Right renal cortex interstitium (tissue), 3 donors: ENCODE measurements at places on chromosomes 5 and 9.

- DNase-seq = no peak
Observed at GRCh38 chr9:36207016-36207415, 16.3 kb downstream of the CLTA start.

- no peak for DNase-seq
Observed at GRCh38 chr9:108259917-108260675, 595.7 kb downstream of the ACTL7B start.

DNA sequence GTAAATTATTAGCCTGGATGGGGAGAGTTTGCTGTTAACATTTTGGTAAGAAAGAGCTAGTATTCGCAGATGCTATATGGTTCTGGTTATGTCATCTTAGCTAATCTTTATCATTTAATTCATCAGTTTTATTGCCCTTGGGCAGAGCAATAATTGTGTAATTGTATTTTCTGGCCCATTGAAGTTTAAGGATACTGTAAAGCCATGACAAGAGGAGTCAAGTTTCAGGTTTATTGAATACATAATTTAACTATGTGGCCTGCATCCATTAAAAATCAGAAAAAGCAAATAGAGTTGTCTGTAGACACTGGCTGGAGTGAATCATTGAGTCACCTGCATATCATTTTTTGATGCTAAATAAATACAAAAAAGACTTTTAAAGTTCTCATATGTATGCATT is 255.8 kb downstream of the PRELID2 start:
- no peak for DNase-seq

DNA sequence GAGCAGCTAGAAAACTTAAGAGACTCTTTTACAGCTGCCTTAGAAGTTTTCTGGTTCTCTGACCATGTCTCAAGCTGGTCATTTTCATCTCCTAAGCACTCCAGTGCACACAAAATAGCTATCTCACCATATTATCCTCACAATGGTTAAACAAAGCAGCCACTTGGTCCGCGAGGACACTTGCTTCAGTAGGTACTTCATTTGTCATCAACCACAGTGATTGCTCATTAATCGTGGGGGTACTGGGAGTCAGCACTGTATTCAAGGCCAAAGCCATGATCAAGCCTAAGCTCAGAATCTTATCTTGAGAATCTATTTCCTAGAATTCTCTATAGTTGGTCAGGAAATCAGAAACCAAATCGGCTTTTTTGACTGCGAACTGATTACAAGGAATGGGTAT is 2.9 kb downstream of the ARL14EPL start:
- DNase-seq = no peak

DNA sequence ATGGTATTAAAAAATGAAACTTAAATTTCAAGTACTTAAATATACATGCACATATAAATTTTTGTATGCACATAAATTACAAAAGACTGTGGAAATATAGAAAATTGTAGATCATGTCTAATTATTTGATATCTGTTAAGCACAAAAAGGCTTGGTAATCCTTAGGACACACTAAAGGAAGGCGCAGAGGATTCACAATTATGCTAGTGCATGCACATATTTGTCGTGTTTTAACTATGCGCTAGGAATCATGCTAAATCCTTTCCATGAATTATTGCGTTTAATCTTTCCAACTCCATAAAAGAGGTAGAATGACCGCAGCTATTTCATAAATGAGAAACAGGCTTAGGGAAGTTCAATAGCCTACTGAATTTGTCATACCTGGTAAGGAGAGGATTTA is 244.1 kb upstream of the ITGA1 start:
- no peak for DNase-seq

- no peak for DNase-seq
Observed at GRCh38 chr5:39025456-39025855, 48.7 kb downstream of the RICTOR start.

GRCh38 chr5:68968429-68968828 is 125.4 kb upstream of the SLC30A5 start:
- DNase-seq = no peak

GRCh38 chr9:98410185-98410697 is 154.8 kb upstream of the TBC1D2 start:
- DNase-seq = no peak

GRCh38 chr5:67102708-67103107 is 93.9 kb downstream of the CD180 start:
- DNase-seq = no peak

GRCh38 chr5:75885321-75885720 is 168.1 kb upstream of the POC5 start:
- no peak for DNase-seq

- no peak for DNase-seq
Observed at GRCh38 chr5:65203746-65204145, 278.0 kb downstream of the ADAMTS6 start.

- no peak for DNase-seq
Observed at GRCh38 chr5:178304761-178305645, 72.4 kb upstream of the PHYKPL start.

GRCh38 chr9:133189826-133190225 is 19.2 kb downstream of the OBP2B start:
- DNase-seq = no peak

GRCh38 chr5:1494780-1495524 is 28.8 kb downstream of the LPCAT1 start:
- DNase-seq = no peak

GRCh38 chr5:1536322-1536845 is 12.6 kb upstream of the LPCAT1 start:
- DNase-seq = no peak

- DNase-seq = no peak
Observed at GRCh38 chr5:107451028-107451427, 219.7 kb downstream of the EFNA5 start.

- no peak for DNase-seq
Observed at GRCh38 chr5:15241216-15241821, 258.7 kb upstream of the FBXL7 start.

DNA sequence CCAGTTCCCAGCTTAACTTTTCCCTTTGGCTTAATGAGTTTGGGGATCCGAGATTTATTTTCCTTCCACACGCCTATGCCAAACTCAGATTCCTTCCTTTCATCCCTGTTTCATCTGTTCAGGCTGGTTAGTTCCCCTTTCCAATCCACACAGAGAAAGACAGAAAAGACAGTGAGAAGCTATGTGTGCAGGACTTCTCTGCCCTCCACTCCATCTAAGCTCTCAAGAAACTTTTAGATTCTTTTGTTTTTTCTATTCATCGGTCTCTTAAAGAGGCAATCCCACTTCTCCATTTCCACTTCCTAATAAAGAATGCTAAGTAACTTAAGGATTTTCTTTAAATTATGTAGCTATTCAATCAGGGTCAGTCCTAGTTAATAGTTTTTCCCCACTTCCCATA is 11.2 kb downstream of the ITGA1 start:
- DNase-seq = no peak

GRCh38 chr5:146005723-146006122 is 69.3 kb downstream of the SH3RF2 start:
- DNase-seq = no peak

- no peak for DNase-seq
Observed at GRCh38 chr5:89850513-89850865, 559.1 kb downstream of the CETN3 start.

- no peak for DNase-seq
Observed at GRCh38 chr9:131043087-131043486, 34.1 kb downstream of the LAMC3 start.

DNA sequence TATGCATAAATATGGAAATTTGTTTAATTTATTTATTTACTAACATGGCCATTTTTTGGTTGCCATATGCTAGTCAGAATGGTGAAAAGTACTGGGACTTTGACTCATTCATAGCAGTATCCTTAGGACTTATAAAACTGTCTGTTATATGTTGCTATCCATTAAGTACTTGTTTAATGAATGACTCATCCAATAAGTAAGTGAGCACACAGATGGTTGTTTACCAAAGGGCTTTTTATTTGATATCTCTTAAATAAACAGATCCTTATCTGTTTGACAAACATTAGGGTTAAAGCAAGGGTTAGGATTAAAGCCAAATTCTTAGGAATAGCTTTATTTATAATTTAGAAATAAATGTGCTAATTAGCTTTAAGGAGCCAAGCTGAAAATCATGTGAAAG is 183.4 kb downstream of the FBXO4 start:
- DNase-seq = no peak

DNA sequence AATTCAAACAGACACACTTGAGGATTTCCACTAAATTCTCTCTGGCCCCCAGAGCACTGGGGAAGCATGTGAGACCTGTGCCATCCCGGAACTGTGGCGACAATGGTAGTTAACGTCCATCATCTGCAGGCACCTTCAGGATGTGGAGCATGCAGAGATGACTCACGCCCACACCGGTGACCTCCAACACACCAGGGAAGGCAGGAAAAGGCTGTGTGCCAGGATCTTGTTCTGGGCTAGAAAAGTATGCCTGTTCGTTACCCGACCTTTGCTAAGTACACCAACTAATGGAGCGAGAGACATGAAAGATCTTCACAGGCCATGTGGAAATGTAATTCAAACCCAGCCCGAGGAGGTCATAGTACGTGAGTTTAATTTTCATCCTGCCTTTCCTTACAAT is 208.8 kb downstream of the MELK start:
- no peak for DNase-seq

DNA sequence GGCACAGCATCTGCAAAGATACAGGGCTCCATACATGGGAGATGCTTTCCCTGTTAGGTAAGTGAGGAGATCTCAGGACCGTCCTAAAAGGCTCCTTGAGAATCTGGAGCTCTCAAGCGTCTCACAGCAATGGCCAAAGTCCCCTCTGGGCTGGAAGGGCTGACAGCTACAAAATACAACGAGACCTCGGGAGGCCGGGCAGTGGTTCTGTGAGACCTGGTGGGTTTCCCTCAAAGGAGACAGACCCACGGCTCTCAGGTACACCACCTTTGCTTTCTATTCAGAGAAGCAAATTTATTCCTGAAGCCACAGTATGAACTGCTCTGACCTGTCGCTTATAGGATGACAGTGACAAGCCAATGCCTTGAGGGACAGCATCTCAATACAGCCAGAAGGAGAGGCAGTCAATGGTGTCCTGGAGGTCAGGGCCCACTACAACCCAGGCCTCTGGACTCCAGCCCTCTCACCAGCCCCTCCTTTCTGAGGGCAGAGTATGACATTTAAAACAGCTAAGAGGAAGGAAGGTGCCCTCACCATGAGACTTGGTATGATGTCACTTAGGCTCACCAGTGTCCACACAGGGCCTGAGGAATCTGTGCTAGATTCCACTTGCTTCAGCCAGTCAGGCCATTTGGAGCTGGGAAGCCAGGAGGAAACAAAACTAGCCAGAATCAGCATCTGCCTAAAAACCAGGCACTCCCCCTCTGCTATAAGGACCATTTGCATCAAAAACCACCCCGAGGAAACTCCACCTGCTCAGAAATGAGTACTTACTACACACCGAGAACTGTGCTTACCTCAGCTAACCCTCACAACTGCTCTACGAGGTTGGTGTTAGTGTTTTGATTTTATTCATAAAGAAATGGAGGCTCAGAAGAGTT is 86.5 kb upstream of the FSTL4 start:
- no peak for DNase-seq

GRCh38 chr5:55850839-55851674 is at the start of gene IL31RA:
IL31RA (plus strand) TSS chr5:55851357; CDS start chr5:55851571, 214 bp downstream.
- no peak for DNase-seq

DNA sequence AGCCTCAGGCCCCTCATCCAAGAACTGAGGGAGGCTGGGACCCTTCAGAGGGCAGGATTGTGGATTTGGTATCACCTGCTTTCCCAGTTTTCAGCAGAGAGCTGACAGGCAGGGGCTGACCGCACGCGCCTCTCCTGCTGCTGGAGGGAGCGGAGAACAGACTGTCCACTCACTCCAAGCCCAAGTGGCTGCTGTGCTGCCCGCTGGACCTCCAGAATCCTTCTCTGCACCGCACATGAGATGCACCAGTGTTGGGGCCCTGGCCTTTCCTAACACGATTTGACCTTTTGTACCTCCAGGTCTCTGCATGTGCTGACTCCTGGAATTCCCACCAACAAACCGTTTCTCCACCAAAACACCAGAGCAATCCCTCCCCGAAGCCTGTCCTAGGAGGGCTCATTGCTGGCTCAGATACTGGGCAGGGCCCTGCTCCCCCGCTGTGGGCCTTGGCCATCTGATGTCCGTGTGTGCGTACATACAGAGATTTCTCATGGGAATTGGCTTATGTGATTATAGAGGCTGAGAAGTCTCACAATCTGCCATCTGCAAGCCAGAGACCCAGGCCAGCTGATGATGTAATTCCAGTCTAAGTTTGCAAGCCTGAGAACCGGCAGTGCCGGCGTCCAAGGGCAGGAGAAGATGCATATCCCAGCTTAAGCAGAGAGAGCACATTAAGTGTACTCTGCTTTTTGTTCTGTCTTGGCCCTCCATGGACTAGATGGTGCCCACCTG is 141.7 kb downstream of the GADD45G start:
- no peak for DNase-seq

DNA sequence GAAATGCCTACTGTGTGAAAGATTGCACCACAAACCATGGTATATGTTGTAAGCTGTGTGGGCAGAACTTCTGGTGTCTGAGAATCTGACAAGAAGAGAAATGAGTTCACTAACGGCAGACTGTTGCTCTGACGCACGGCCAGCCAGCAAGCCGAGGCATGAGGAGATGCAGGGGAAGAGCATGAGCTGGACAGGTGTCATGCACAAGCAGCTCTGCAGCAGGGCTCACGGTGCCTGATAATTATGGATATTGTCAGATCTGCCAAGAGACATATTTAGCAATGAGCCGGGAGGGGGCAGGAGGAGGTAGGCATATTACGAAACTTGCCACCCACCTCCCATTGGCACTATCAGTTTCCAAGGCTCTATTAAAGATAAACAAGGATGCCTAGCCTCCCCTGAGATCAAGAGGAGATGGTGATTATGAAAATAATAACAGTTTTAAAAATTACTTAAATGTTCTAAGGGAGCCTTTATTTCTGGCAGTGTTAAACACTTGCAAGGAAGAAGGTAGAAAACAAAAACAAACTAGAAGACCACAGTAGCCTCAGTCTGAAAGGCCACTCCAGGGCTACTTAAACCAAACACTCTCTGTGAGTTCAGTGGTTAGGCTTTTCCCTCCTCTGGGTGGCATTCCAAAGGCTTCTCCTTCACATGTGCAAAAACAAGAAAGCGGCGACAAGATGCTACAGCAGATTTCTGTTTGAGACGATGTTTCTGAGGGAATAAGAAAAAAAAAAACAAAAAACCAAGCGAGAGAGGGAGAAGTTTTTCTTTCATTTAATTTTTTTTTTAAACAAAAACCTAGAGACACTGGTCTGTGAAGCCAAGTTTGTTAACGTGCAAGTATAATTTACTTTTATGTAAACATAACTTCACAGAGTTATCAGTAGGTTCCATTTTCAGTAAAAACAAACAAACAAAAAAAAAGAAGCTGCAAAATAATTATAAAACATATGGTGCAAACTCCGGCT is 339.5 kb downstream of the BNC2 start:
- no peak for DNase-seq

DNA sequence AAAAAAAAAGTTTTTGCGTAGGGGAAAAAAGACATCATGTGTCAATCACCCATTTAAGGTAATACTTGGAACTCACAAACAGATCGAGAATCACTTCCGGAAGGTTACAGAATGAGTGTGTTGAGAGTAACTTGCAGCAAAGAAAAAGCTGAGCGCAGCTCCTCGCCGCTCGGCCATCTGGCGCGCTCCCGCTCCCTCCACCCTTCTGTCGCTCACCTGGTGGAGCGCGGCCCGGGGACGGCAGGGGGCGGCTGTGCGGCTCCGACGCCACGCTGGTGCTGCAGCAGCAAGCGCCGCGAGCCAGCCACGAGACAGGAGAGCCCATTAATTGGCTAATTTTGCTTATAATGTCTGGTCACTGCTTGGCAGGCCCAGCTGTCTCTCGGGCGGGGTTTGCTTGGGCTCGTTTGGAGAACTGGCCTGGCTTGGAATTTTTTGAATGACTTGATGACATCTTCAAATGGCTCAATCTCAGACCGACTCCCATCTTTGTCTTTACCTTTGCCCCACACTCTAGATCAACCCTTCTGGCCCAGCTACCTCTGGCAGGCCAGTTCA is 601.8 kb downstream of the CCDC171 start:
- DNase-seq = no peak
